ENCODE measurements at places on chromosomes 2 and 18.
A peak's percentile ranks its signal among the peaks of the same experiment; 100 is the strongest.

GRCh38 chr18:33802955-33803354 lies 224.9 kb downstream of the ASXL3 start:
- no peak for DNase-seq

DNA sequence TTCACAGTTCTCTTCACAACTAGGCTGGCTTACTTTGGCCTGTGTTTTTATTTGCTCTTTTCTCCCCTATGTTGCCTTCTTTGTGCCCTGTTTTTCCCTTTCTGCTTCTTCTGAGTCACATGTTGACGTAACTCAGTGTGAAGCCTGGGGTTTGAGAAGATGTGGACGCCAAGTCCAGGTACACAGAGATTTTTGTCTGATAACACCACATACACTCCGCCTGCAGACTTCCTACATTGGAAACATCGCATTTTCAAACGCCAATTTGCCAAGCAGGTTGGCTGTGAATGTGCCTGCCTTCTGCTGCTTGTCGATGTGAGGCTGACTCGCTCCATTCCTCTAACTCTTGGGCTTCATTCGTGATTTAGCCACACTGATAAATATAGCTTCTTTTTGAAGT lies 62.6 kb upstream of the FN1 start:
- DNase-seq = no peak

DNA sequence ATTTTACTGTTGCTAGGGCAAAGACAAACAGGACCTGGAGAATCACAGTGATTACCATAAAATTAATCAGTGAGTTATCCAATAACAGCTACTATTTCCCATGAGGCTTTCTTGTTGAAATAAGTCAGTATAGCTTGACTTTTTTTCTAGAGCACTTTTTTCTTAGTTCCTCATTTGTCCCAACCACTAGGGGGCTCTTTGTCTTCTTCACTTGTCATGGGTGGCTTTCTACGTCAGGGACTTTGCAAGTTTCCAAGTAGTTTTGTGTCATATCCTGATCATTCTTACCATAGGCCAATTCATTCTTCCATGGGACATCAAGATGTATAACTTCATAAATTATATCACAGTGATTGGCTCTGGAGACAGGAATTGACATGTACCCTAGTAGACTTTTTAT lies 1019.6 kb upstream of the PIK3C3 start:
- peak; percentile 15 for DNase-seq

- DNase-seq = peak; percentile 99
Measured at GRCh38 chr2:69253611-69254301, 133.3 kb downstream of the GFPT1 start.

DNA sequence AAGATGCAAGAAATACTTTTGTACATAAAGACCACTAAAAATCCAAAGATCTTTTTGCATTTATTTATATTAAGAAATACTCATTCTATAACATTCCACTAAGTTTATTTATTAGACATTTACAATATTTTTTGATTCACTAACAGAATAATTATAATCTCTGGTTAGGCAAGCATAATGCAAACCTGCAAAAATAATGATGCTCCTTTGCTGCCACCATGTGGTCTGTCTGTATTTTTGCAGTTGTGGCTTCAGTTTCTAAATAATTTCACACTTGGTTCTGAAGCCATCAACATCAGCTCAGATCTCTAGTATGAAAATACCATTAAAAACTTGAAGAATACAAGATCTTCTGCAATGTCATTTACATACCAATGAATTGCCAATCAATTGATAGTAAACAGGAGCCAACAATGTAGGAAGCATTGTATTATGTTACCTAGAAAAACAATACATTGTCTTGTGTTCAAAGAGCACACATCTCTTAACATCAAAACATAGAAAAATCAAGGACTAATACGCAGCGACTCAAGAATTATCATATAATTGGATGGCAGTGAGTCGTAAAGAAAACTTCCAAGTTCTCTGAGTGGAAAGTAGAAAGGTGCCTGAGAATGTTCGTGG lies 28.8 kb upstream of the WDR75 start:
- peak; percentile 74 for DNase-seq

GRCh38 chr18:49376046-49376445 lies 84.4 kb downstream of the DYM start:
- DNase-seq = peak; percentile 13

DNA sequence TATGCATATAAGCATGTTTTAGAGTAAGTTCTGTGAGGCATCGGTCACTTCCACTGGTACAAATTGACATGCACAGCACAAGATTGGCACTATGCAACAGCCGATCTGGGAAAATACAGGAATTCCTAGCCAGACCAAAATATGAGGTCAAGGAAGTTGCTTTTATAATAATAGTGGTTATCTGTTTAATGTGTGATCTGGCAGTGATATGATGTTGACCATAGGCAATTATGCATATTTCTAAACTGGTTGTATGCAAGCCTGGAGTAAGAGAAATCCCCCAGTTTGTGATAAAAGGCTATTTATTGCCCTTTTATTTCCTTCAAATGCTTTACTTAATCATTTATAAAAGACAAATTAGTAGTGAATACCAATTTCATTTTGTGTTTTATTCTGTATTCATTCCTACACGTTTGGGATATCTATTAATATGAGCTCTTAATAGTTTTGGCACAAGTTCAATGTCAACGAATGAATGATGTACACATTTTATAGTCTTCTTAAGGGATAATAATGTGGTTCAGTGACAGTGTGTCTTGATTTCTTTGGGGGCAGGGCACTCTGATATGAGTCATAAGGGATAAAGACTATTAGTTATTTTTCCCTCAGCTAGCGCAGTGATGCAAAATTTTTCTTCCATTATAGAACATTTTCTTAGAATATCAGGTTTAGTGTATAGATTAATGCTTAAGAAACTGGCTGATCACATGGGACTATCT lies 34.7 kb upstream of the ZEB2 start:
- no peak for DNase-seq

GRCh38 chr18:48656176-48656575 lies 117.3 kb downstream of the CTIF start:
- no peak for DNase-seq

DNA sequence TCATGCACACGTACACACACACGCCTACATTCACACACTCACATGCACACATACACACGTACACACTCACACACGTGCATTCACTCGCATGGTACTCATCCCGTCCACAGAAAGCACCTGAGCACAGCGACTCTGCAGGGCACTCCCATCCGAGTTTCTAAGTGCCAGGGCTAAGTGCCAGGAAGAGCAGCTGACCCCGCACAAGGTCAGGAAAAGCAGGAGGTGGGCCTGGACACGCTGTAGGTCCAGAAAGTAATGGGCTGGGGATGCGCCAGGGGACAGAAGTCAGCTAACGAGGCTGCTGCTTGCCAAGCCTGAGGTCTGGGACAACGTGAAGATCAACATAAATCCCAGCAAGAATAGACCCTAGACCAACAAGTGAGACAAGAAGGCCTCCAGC lies 15.8 kb downstream of the ADI1 start:
- DNase-seq = no peak

DNA sequence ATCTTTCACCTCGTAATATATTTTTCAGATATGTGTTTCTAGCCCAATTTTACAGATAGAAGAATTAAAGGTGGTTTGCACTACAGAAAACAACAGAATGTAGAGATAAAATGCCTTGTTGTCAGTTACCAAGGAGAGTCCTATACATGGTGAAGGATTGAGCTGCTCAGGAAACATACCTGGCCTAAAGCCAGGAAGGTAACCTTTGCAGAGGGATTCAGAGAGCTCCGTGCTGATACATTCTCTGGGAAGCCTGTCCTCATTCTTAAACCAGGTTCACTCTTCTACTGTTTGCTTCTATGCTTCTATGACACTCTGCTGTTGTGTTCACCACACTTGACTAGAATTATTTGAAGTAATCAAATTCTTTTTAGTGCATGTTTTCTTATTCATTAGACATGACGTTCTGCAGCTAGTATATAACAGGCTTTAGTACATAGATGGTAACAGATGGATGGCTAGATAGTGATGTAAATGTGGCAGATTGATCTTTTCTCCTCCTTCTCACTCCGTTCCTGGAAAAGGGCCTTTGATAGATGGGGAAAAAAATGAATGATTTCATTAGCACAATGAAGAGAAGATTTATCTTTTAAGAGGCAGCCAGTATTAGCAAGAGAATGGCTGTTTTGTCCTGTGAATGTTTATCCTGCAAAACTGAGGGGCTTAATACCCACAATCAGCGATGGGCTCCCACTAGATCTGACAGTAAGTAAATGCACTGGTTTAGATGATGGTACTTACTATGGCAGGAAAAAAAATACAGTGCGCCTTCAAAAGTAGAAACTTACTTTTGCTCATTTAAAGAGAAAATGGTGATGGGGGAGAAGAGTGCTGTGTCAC lies 589.6 kb upstream of the FAM98A start:
- no peak for DNase-seq

- DNase-seq = no peak
Measured at GRCh38 chr18:46748466-46748865, 8.4 kb downstream of the ST8SIA5 start.

DNA sequence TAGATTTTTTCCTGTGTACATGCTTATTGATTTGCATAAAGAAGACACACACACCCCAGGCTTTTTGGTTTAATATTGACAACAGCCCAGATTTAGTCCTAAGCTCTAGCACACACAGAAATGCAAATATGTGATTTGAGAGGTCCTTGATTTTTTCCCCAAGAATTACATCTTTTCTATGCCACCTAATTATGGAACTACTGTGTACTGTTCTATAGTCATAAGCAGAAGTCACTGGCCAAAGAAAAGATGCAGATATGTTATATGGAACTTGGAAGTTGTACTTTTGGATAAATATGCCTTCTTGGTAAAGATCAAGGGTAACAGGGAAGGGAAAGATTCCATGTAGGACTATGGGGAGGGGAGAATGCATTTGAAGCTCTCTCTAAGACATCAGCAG lies 105.6 kb downstream of the SETBP1 start:
- DNase-seq = no peak

DNA sequence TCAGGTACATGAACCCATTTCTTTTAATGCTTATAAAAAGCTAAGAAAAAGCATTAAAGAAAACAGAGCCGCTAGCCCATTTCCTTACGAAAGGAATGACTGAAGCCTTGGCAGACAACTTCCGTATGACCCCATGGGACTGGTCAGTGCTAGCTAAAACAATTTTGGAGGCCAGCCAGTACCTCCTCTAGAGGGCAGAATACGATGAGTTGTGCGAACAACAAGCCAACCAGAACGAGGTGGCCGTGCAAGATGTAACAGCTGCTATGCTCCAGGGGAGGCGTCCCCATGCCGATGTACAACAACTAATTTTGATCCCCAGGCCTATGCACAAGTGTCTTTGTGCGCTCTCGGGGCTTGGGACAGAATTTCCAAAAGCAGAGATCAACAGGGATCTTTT lies 16.7 kb downstream of the MAP3K2 start:
- DNase-seq = no peak

GRCh38 chr2:3154146-3154545 lies 223.5 kb downstream of the EIPR1 start:
- no peak for DNase-seq

DNA sequence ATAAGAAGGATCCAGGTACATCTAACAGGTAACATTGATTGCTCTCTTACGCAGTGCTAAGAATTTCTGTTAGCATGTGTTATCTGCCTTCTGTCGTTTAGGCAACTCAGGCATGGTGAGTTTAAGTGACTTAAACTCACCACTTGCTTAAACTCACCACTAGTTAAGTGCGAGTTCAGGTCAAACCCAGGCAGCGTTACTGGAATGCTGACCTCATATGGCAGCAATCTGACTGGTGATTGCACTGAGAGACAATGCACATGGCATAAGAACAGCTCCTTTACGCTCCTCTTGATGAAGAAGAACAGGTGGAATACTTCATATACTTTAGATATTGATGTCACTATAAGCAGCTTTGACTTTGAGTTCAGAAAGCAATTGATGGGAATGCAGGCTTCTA lies 954.1 kb downstream of the SOCS6 start:
- DNase-seq = no peak

GRCh38 chr18:8982416-8983183 lies 119.9 kb upstream of the NDUFV2 start:
- peak; percentile 74 for DNase-seq

DNA sequence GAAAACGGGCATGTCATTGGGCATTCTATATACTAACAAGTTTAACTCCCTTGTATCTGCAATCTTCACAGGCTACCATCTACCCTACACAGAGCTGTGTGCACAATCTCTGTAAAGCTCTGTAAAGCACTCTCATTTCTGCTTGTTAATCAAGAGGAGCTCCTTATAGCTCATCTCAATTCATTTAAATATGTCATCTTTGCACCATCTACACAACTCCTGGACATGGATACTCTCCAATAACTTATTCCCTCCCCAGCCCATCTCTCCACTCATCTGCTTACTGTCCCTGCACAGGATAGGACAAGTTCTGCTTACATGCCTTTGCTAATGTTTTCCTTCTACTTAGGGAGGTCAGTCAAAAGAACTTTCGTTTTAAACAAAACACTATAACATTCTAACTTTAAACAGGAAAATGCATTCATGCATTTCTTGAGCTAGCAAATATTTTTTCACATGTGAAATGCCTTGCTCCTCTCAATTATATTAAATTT lies 61.4 kb downstream of the DPP4 start:
- no peak for DNase-seq

DNA sequence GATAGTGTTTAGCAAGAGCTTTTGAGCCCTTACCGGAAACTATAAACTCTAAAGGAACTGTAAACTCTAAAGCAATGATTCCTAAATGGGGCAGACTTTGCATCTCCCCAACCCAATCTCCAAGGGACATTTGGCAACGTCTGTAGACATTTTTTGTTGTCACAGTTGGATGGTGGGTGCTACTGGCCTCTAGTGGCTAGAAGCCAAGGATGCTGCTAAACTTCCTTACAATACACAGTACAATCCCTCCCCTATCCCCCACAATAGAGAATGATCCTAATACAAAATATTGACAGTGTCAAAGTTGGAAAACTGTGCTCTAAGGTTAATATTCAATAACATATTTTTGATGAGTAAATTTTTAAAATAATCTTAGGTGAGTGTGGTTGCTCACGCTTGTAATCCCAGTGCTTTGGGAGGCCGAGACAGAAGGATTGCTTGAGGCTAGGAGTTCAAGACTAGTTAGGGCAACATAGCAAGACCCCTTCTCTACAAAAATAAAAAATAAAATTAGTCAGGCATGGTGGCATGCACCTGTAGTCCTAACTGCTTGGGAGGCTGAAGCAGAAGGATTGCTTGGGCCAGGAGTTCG lies 66.7 kb downstream of the PTPN4 start:
- peak; percentile 21 for DNase-seq

GRCh38 chr2:207895274-207895860 lies 125.7 kb upstream of the FZD5 start:
- no peak for DNase-seq

All from IMR-90 (cell line).